ENCODE measurements at places on chromosomes 6 and 20.

GRCh38 chr6:97151601-97152000 is 131.4 kb downstream of the MMS22L start:
- DNase-seq = no peak

GRCh38 chr20:58131151-58131550 is 97.3 kb downstream of the ANKRD60 start:
- no peak for DNase-seq

GRCh38 chr6:26450240-26450639 is 7.5 kb upstream of the BTN2A1 start:
- DNase-seq = no peak

DNA sequence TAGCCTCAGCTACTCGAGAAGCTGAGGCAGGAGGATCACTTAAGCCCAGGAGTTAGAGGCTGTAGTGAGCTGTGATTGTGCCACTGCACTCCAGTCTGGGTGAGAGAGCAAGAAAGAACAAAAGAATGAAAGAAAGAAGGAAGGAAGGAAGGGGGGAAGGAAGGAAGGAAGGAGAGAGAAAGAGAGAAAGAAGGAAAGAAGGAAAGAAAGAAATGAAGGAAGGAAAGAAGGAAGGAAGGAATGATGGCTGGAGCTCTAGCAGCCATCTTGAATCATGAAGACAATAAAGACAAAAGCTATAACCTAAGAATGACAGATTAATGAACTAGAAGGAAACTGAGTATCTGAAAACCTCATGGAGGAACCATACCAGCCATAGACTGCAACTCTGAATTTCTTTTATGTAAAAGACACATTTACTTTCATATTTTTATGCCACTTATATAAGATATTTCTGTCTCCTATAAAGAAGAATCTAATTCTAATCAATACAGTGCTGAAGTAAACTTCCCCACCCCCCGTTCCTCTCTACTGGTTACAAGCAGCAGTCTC is 522.3 kb upstream of the JARID2 start:
- no peak for DNase-seq

- peak; percentile 49 for DNase-seq
Measured at GRCh38 chr20:431012-431904, 23.2 kb downstream of the RBCK1 start.

- no peak for DNase-seq
Measured at GRCh38 chr6:169824848-169825557, 73.6 kb downstream of the ERMARD start.

- no peak for DNase-seq
Measured at GRCh38 chr6:28914941-28915340, 8.8 kb downstream of the TRIM27 start.

DNA sequence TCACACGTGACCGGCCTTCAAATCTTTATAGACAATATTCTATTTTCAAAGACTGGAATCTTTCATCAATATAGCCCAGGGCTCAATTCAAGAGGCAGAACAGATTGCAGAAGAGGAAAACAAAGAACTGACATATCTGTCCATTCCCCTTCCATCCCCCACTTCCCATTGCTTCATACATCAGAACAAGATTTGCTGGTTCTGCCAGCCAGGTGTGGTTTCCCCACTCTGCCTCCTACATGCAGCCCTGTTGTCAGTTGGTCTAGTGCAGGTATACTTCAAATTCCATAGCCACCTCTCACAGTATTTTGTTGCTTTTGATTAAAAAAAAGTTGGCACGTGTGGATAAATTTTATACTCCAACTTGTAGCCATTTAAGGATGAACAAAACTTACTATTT is 174.9 kb downstream of the CD109 start:
- no peak for DNase-seq

GRCh38 chr20:40991181-40991889 is 37.3 kb upstream of the TOP1 start:
- peak; percentile 81 for DNase-seq

DNA sequence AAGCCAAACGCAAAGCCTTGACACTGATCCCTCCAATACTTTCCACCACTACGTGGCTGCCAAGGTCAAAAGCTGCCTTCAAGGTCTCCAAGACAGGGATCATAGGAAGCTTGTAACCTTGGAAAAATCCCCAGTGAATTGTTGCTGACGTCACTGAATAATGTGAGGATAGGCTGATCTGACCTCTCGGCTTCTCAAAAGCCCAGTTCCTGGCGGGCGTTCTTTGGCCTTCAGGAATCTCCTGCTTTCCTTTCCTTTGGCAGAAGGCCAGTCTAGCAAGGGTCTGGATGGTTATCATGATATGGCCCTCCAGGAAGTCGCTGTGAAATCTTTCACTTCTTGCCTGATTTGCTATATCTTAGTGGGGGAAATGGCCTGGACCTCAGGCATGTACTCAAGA is 61.4 kb upstream of the TNFAIP3 start:
- DNase-seq = no peak

- no peak for DNase-seq
Measured at GRCh38 chr20:40669692-40670091, 19.3 kb downstream of the MAFB start.

DNA sequence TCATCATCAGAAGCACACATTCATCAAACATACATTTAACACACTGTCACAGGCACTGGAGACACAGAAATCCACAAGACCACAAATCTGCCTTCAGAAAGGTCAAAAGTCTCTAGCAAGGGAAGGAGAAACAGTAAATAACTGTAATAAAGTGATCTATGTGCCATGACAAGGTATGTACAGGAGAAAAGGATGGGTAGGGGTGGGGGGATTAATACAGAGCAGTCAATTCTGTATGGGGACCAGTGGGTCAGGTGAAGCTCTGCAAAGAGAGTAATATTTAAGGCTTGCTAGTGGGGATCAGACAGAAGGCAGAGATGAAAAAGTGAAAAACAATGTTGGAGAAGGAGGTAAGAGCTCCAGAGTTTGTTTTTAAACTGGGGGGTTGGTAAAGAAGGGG is 32.6 kb downstream of the ELOVL5 start:
- DNase-seq = no peak

- no peak for DNase-seq
Measured at GRCh38 chr20:40802886-40803285, 113.8 kb upstream of the MAFB start.

DNA sequence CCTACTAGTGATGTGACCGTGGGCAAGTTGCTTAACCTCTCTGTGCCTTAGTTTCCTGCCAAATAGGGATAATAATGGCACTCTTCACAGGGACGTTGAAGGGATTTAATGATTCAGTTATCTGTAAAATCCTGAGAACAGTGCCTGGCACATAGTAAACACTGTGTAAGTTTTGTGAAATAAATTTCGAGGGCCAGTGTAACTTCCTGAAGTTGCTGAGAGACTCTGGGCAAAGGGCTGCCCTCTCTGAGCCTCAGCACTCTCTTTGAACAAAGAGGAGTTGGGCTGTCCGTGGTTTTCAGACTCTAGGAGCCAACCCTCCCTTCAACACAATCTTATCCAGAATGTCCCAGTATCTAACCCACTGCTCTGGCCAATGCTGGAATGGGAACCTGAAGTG is 2.5 kb upstream of the TEAD3 start:
- no peak for DNase-seq

DNA sequence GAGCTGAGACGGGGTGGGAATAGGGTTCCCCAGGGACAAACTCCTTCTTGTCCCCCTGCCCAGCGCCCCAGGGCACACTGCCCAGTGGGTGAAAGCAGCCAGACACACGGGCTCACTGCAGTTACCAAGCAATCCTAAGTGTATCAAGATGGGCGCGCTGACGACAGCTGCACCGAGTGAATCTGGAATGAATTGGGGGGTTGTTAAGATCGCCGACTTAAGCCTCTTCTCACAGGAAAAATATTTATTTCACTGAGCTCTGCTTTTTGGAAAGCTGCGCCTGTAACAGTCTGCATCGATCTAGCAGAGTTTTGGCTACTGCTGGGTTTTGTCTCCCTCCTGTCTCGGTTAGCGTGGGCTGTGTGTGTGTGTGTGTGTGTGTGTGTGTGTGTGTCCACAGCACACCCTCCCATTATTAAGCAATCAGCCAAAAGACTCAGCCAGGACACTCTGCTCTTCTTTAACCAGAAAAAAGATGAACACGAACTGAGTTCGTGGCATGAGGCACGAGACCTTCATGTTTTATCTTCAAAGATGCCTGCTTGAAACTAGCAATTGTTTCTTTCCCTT is 35.9 kb downstream of the RIPOR3 start:
- no peak for DNase-seq

GRCh38 chr6:130725551-130725950 is 101.7 kb upstream of the SMLR1 start:
- no peak for DNase-seq

GRCh38 chr20:17129089-17129488 is 97.8 kb upstream of the PCSK2 start:
- no peak for DNase-seq

DNA sequence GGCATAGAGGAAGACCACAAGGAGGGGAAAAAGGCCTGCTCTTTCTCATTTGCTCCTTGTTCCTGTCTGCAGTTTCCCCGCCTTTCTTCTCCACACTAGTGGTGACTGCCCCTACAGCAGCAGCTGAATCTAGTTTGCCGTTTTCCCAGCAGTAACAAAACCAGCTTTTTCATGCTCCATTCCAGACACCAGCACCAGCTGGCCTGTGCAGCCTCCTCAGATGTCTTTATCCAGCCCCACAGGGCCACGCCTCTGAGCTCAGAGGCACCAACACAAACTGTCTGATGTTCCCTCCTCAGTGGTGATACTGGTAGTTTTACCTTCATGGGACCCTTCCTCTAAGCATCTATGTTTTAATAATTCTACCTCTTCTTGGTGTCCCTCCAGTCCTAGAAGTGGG is 70.4 kb upstream of the SLC24A3 start:
- DNase-seq = no peak

DNA sequence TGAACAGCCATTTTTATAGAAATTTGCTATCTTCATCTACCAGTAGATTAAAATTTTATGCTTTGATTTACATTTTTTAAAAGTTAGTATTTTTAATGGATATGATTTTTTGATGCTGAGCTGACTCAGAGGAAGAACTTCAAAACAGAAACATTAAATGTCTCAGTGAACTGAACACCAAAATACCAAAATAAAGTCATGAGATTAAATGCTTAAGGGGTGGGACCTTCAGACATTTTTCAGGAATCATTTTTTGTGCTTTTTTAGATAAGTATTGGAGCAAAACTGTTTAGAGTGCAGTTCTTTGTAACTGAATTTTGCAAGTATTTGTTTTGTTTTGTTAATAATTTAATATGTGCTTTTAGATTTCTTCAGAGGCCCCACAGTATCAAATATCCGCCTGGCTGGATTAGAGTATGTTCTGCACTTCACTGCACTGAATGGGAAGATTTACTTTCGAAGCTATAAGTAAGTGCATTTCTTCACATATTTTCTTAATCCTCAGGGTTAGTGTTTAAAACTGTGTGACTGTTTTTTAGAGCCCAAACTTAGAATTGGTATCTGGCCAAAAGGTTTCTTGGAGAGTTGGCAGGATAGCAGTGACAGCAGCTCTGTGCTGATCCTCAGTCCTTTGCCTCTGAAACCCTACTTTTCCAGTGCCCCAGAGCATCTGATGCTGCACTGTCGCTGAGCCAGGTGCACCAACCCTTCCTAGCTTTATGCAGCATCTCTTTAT is 33.7 kb downstream of the RPF2 start:
- no peak for DNase-seq

DNA sequence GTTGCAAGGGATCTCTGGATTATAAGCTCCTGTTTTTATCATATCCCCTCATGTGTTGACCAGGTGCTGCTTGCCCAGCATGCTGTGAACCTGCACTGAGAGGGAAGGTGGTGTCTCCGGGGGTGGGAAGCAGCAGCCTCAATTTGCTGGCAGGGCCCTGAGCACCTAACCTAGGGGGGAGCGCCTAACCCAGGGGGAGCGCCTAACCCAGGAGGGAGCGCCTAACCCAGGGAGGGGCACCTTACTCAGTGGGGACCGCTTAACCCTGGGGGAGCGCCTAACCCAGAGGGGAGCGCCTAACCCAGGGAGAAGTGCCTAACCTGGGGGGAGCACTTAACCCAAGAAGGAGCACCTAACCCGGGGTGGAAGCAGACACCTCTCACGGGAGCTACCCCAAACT is 83.3 kb upstream of the QKI start:
- no peak for DNase-seq

GRCh38 chr6:133242637-133243585 is 1.8 kb downstream of the EYA4 start:
- no peak for DNase-seq

- DNase-seq = no peak
Measured at GRCh38 chr6:155959898-155960495, 504.4 kb upstream of the NOX3 start.

DNA sequence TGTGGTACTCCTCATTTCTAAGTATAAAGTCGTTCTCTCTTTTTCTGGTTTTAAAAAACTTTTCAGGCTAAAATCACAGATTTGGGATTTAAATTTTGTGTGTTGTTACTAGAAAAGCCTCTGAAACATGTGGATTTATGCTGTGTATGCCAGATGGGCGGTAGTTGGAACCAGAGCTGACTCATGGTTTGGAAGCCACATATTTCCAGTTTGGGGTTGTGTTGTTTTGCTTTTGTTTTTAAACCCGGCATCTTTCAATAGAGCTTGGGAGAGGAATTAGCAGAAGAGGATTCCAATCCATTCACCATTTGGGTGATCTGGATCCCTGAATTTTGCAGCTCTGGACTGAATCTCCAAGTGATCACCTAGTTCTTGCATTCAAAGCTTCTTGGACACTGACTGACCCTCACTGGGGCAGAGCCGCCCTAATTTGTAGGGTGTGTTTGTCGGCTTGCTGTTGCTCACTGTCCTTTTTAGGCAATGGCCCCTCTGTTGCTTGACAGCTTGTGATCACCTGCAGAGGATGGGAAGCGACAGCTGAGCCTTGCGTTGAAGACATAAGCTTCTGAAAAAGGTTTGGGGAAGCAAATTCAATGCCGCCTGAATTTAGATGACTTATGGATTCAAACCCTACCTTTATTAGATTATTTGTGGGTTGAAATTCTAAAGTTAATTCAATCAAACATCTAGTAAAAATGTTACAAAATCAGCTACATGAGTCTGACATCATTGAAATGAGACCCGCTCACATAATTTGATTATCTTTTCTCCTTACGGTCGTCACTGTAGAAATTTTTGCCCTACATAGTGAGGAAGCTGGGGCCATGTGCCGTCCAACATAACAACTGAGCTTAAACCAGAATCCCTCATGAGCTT is 79.9 kb upstream of the CD83 start:
- no peak for DNase-seq

DNA sequence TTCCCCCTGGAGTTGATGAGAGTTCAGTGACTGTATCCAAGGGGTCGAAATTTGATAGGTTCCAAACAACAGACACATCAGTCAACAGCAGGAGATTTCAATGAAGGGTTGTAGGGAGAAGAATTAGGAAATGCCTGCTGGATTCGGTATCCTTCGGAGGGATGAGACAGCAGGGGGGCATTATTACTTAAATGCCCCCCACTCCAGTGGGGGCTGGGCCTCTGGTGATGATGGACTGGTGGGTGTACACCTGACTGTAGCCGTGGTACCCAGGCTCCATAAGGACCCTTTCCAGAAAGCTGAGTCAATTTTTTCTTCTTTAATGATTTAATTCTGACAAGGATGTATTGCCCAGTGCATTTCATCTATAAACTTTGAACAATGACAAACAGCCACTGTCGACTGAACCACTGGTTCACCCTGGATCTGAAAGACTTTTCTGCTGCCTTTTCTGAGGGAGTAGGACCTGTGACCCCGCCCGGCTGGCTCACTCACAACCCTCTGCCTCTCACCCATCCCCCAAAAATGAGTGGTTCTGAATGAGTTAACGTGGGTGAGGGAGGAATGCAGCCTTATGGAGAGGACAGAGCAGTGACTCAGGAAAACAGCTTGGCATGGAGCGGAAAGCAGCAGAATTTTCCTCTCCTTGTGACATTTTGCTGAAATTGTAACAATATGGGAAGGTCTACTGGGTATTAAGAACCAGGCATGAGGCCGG is 41.0 kb downstream of the ZMYND8 start:
- no peak for DNase-seq
